MV-4-11 (cell line): ENCODE measurements at places on chromosomes 13 and 19.

- DNase-seq = no peak
Measured at GRCh38 chr13:52686376-52686775, 33.7 kb downstream of the SUGT1 start.

DNA sequence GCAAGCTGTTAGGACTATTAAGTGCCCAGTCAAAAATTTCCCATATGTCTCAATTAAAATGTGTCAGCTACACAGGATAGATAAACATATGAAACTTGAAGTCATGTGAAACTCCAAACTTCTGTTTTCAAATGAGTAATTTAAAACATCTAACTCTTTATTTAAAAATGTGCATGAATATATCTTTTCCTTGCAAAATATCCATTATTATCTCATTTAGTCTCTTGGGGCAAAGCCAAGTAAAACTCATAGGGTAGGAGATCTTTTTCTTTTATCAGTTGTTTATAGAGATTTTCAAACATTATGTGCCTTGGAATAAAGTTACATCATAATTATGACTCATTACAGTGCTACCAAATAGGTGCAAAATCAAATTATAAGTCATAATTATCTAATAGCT lies 2020.1 kb upstream of the PRR20A start:
- DNase-seq = no peak

GRCh38 chr13:50915565-50915964 lies 6.0 kb downstream of the RNASEH2B start:
- peak; percentile 72 for DNase-seq

- DNase-seq = peak; percentile 62
Measured at GRCh38 chr19:609004-609346, 19.3 kb downstream of the HCN2 start.

DNA sequence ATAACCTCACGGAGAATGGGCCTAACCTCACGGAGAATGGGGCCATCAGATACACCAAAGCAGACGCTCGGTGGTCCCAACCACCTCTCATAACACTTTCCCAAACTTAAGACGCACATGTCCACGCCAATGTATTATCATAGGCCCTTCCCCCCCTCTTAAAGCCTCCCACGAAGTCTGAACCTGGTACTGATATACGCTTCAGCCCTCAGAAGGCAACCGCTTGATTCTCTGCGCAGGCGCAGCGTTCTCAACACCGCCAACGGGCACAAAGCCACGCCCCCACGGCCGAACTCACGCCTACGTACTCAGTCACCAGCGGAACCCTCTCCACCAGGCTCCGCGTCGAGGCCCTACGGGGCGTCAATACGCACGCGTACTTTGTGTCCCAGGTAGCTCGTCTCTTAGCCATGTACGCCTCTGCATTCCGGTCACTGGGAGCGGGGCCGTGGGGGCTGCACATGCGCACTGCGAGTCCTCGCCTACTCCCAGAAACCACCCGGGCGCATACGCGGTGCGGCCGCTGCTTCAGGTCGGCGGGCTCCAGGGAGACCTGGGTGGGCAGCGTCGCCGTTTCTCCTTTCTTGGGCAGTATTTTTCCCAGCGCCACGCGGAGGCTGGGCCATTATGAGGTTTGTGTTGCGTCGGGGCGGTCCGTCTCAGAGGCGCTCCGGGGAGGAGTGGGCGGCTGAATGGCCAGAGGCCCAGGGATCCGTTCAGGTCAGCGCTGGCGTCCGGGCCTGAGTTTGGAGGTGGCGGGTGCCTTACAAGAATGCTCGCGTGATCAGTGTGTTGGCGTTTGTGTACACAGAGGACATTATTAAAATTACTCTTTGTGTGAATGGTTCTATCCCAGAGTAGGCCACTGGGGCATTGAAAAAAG lies 25.3 kb downstream of the ZNF582 start:
- DNase-seq = no peak

DNA sequence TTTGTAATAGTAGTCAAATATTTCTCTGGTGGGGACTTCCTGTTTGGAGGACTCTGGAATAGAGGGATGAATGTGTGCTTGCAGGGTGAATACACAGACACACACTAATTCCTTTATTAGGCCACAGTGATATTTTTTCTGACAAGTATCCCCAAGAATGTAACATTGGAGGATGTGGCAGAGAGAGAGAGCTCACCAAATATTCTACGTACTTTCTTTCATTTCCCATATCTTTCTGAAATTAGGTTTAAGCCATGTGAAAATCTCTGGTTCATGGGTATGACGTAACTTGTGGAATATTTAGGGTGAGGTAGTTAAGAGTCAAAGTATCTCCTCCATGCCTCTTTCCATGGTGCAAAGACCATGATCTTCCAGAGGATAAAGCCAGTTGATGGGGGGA lies 463.4 kb downstream of the DIAPH3 start:
- peak; percentile 17 for DNase-seq

DNA sequence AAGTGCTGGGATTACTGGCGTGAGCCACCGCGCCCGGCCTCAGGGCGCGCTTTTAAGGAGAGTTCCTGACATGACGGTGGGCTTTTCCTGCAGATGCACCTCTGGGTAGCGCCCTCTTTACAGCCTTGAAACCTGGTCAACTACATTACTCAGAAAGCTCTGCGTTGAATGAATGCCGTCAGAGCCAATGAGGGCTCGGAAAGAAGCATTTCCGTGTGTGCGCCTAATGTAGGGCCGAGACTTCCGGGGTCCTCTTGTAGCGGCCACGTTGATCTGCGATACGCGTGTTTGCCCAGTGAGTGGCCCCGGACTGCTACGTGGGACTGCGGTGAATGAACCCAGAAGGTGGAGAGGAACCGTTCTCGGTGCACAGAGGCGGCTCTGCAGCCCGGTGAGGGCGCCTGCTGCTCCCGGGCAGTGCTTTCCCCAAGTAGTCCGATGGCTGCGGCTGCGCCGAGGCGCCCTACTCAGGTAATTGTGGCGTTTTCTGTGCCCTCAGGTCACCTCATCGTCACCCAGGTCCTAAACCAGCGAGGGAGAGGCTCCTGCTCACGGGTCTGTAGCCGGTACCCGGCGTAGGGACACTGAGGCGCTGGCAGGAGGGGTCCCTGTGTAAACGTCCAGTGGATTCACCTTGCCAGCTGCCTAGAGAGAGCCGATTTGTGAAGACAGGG lies 4.9 kb upstream of the ZNF552 start:
- DNase-seq = peak; percentile 95

DNA sequence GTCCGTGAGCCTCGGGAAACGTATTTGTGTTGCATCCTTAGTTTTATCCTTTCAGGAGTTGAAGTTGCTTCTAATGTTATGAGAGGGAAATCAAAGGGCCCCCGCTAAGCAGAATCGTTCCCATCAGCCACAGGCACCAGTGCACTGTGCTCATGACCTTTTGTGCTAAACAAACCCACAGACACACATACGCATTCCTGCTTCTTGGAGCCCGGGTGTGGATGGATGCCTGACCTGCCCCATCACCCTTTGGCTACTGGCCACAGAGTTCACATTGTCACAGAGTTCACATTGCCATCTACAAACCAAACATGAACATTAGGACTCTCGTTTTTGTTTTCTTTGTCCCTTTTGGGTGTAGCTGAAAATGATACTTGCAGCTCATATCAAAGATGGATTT lies 47.2 kb downstream of the CHST8 start:
- DNase-seq = no peak

GRCh38 chr19:17787274-17787913 lies 7.5 kb upstream of the B3GNT3 start:
- DNase-seq = no peak

DNA sequence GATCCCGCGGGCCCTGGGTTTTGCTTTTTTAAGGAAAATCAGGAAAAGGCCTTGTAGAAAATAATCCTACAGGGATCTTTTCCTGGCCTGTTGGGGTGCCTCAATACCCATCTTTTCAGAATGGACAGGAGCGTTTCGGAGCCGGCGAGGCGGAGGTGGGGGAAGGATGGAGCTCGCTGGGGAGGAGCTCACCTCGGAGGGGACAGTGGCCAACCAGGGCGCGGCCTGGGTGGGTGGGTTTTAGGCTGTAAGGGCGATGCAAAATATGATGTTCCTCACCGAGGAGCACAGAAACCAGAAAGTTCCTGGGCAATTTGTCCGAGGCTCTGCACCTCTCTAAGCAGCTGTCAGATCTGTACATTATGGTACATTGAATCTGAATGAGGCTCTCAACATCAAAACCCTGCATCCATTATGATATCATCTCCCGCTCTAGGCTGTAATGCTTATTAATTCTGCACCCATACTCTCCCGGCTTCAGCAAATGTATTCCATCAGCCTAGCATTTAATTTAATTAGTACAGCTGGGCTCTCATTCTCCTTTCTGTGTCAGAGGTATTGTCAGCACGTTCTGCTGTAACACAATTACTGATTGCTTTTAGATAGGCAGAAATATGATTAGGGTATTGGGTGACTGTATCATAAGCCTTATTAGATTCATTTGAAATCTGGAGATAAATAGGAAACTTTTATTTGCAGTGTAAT lies 90.3 kb upstream of the SOX1 start:
- DNase-seq = no peak

DNA sequence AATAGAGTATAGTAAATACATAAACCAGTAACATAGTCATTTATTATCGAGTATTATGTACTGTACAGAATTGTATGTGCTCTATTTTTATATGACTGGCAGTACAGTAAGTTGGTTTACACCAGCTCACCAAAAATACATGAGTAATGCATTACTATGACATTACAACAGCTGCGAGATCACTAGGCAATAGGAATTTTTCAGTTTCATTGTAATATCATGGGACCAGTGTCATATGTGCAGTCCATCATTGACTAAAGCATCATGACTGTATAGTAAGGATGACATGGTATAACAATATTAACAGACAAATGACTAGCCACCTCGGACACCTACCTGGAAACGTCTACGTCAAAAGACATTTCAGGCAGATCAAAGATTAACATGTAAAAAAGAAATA lies 33.6 kb downstream of the ATP7B start:
- no peak for DNase-seq

DNA sequence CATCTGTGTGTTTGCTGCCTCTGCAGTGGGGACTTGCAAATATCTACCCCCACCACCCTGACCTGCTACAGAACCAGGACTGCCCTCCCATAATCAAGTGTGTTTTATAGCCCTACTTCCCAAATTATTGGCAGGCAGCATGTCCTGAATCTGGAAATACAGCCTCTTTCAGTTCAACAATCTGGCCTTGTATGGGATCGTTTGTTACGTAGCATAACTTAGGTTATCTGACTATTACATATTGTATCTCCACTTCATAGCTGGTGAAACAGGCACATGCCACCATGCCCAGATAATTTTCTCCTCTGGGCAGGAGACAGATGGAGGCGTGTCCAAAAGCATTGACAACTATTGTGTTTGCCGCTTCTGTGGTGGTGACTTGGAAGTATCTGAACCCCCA lies 66.7 kb upstream of the ADGRL1 start:
- DNase-seq = no peak

DNA sequence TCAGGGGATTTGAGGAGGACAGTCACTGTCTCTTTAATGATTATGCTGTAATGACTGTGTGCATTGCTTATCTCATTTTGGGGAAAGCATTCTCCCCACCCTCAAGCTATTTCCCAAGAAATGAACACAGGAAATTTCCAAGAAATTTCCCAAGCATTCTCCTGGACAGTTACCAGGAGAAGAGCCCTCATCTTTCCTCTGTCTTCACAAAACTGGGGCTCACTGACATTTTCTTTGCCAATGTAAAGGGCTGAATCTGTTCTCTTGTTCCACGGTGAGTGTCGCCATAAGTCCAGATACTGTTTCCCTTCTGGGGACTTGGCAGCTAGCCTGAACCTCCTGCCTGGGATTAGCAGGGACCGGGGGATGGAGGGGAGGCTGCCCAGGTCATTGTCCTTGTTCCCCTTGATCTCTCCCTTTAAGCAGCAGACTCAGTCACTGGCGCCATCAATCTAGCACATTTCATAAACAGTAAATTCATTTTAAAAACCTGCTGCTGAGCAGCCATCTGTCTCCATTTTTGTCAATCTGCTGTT lies 172.8 kb downstream of the DNAJC15 start:
- DNase-seq = no peak

GRCh38 chr13:44032802-44033201 lies 153.1 kb downstream of the LACC1 start:
- DNase-seq = no peak

GRCh38 chr13:32682740-32683139 lies 96.5 kb downstream of the PDS5B start:
- no peak for DNase-seq
